ENCODE measurements at places on chromosomes 16 and 17.
A peak's percentile ranks its signal among the peaks of the same experiment; 100 is the strongest.

- no peak for DNase-seq
Measured at GRCh38 chr17:37841232-37841631, 83.0 kb upstream of the TBC1D3K start.

DNA sequence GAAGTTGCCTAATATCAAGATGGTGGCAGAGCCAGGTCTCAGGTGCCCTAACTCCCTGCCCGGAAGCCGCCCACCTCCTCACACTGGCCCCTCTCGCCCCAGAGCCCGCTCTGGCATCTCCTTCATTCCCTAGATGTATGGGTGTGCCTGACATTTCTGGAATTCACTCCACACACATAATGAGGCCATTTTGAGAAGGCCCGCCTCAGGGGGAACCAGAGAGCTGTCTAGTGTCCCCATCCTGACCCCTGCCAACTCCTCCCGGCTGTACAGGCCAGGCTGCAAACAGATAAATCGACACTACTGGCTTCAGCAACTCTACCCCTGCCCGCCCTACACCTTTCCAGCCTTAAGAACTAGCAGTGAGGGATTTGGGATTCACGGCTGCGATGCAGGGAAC, 7.7 kb downstream of the WNT3 start:
- DNase-seq = no peak

DNA sequence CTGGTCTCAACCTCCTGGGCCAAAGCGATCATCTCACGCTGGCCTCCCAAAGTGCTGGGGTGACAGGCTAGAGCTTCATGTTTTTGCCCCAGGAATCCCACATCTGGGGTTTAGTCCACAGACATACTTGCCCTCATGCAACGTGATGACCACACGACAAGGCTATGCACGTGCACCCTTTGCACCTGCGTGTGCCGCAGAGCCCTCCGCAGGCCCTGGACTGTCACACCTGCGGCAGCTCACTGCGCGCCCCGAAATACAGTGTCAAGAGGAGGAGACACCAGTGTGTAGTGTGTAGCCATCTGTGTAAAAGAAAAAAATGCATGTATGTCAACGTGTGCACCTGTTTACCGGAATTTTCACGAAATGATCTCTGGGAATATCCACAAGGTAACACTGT, 3.5 kb upstream of the MYADML2 start:
- DNase-seq = no peak

DNA sequence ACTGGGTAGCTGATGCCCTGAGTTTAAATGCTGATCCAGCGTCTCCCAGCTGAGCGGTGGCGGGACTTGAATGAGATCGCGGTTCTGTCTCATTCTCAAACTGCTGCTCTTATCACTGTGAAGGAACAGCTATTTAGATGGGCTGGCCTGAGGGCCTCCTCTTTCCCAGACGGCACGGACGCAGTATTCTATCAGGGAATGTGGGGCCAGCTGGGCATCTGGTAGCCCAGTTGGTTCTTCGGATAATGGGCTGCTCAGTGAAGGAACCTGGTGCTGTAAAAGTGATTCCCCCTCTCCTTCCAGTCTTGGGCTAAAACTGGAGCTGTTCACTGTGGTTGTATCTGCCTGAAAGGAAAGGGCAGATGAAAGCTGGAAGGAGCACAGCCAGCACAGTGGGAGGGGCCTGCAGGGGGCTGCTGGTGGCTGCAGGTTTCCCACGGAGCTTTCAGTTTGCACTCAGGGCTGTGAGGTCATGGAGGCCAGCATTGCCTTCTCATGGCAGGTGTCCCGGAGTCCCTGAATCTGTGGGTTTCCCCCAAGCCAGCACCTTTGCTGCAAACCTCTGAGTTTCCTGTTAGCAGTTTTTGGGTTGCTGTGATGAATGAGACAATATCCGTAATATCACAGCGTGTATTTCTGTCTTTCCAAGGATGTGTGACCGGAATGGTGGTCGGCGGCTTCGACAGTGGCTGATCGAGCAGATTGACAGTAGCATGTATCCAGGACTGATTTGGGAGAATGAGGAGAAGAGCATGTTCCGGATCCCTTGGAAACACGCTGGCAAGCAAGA, 3.6 kb downstream of the IRF8 start:
- DNase-seq = peak; percentile 64

DNA sequence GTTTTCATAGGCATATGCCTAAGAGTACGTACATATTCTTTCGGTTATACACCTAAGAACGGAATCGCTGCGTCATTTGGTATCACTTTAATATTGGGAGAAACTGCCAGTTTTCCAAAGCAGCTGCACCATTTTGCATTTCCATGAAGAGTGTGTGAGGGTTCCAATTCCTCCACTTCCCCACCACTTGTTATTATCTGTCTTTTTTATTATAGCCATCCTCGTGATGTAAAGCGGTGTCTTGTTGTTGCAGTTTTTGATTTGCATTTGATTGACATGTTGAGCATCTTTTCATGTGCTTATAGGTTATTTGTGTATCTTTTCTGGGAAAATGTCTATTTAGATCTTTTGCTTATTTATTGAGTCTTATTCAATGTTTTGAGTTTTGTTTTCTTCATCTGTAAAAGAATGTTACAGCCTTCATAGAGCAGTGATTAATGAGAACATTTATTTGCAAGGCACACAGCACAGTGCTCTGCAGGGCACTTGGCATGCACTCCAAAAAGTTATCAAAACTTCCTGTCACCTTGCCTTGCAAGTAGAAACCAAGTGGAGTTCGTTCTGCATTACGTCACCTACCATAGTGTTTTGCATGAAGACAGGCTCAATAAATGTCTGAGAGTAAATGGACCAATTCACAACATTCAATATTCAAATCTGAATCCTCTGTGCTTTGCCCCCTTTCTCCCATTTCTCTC, 26.6 kb upstream of the ST6GALNAC1 start:
- no peak for DNase-seq

DNA sequence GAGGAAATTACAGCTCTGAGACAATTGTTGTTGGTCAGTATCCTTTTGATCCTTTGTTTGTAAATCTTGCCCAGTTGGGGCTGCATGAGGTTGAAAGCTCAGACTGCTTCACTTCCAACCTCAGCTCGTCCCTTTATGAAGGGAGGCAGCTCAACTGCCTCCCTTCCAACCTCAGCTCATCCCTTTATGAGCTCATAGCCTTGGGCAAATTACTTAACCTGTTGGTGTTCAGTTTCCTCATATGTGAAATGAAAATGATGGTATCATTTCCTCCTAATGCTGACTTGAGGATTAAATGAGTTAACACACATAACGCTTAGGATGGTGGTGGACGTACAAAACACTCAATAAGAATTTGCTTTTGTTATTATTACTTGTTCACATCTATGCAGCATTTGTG, 265.1 kb downstream of the CDH13 start:
- DNase-seq = no peak

GRCh38 chr17:34095106-34095505, 160.0 kb upstream of the CCL2 start:
- no peak for DNase-seq

DNA sequence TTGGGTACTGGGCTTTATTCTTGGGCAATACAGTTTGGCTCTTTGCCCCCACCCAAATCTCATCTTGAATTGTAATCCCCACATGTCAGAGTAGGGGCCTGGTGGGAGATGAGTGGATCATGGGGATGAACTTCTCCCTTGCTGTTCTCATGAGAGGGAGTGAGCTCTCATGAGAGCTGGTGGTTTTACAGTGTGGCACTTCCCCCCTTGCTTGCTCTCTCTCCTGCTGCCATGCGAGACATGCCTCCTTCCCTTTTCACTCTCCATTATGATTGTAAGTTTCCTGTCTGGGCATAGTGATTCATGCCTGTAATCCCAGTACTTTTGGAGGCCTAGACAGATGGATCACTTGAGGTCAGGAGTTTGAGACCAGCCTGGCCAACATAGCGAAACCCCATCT, 18.1 kb upstream of the CNEP1R1 start:
- DNase-seq = no peak
